ENCODE measurements at places on chromosomes 1 and 21. TPM values are rescaled to one million over a fixed set of nuclear protein-coding genes. Genes with fewer than 3 reads are reported as not detected.
A peak's percentile ranks its signal among the peaks of the same experiment; 100 is the strongest.

The PGBD5 gene
- 24.8 TPM for total RNA-seq

GRCh38 chr1:183200451-183200850, 14.4 kb downstream of the LAMC2 start:
- no peak for DNase-seq

- DNase-seq: no peak
Observed at GRCh38 chr1:228515200-228515834, 28.1 kb downstream of the RNF187 start.

The SPRR1B gene
- not detected for total RNA-seq

The VCAM1 gene
- 7.6 TPM for total RNA-seq

DNA sequence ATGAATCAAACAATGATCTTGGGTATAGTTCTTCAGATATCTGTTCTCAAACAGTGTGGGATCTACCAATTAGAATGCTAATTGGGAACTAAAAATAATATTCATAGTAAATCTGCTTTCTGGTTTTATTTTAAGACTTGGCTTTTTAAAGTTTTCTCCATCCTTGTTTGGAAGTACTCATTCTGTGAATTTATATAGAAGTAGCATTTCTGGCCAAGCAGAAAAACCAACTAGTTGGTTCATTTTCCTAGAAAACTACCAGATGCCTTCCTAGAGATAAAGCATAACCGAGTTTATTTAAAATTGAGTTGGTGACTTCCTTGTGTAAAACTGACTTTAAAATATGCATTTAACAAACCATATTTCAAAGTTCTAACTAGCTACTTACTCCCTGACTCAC, 48.8 kb downstream of the DNM3 start:
- no peak for DNase-seq

GRCh38 chr1:26259578-26259977, 20.3 kb upstream of the SH3BGRL3 start:
- no peak for DNase-seq

- DNase-seq: no peak
Observed at GRCh38 chr1:78155121-78155520, 109.4 kb downstream of the GIPC2 start.

- peak; percentile 23 for DNase-seq
Observed at GRCh38 chr1:14553711-14554110, 44.8 kb upstream of the KAZN start.

DNA sequence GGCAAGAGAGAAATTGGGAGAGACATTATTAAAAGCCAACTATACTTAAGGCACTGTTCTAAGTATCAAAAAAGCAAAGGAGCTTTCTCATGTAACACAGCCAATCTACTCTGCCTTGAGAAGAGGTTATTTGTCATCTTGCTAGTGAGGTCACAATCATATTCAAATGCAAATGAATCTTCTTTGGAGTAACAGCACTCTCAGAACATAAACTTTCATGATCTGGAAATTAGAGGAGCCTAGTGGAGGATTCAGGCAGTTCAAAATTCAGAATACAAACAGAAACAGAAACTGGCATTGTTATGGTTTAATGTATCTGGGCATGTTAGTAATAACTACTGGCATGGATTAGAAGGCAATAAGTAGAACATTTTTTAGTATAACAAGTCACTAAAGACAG, 57.4 kb downstream of the ARID4B start:
- DNase-seq: no peak

The HFM1 gene
- 3.5 TPM for total RNA-seq

- no peak for DNase-seq
Observed at GRCh38 chr21:26099610-26100219, 70.9 kb downstream of the APP start.

DNA sequence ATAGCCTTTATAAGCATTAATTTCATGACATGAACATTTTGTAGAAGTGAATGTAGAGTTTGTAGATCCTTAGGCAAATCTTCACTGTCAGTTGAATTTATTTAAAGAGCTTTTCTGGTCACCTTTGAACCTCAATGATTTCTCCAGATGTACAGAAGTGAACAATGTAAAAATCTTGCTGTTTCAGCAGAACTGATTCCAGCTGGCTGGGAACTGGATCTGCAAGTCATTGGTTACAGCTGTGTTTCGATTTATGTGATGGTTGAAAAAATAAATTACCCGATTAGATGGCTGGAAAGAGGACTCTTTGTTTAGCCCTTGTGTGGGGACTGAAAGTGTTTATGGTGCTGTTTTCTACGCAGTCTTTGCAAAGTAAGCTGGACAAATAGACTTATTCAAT, 849.8 kb downstream of the USP25 start:
- DNase-seq: no peak

All from left cardiac atrium (tissue), 4 donors.